CD4-positive, alpha-beta T cell (primary cell): ENCODE measurements at places on chromosomes 1 and 21.

GRCh38 chr1:206971029-206971655 is 882 bp upstream of the FCAMR start:
- no peak for DNase-seq

- no peak for DNase-seq
Observed at GRCh38 chr1:204588826-204589225, 72.6 kb downstream of the MDM4 start.

DNA sequence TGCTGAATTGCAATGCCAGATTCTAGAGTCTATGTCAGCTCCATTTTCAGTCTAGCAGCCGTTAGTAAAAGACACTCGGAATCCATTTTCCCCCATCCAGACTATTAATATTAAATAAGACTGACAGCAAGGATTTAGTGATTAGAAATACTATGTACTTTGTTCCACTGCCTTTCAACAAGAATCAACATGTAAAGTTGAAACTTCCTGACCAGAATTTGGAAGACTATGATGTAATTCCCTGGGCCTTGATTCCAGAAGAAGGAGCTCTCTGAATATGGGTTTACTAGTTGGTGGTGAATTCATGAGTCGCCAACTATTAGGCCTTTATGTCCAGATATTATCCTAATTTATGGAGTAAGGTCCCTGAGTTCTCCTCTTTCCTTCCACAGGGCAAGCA is 24.8 kb downstream of the KDM1A start:
- DNase-seq, result no peak

DNA sequence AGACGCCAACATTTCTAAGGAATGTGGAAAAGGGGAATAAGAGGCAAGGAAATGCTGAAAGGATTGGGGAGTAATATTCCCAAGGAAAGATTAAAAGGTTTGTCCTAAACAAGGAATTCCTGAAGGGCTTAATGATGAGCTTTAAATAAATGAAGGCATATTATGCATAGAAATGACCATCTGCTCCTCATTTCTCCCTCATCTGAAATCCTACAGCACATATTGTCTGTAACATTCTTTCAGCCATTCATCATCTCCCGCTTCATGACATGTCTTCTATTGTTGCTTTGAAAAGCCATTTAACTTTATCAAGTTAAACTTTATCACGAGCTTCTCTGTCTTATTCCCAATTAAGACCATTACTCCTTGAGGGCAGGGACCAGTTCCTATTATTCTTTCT is 608.7 kb upstream of the PLXNA2 start:
- DNase-seq, result no peak

GRCh38 chr1:237166593-237167101 is 124.7 kb downstream of the RYR2 start:
- no peak for DNase-seq

DNA sequence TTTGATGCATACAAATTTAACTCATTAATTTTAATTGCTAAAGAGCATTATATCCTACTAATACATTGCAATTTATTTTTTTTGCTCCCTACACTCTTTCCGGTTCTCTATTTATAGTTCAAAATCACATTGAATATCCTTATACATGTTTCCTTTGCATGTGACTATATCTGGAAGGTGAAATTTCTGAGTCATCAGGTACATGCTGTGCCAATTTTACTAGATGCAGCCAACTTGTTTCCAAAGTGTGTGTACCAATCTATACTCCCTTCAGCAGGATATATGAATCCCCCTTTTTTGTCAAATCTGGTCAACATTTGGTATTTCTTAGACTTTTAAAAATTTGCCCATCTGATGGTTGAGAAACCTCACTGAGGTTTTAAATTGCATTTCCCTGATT is 602.9 kb upstream of the CAMK1G start:
- DNase-seq, result no peak

GRCh38 chr1:38141483-38141882 is 94.9 kb upstream of the POU3F1 start:
- no peak for DNase-seq

- no peak for DNase-seq
Observed at GRCh38 chr1:30253807-30254440, 469.5 kb downstream of the MATN1 start.

- DNase-seq, result no peak
Observed at GRCh38 chr1:160326418-160326817, 16.6 kb downstream of the COPA start.

DNA sequence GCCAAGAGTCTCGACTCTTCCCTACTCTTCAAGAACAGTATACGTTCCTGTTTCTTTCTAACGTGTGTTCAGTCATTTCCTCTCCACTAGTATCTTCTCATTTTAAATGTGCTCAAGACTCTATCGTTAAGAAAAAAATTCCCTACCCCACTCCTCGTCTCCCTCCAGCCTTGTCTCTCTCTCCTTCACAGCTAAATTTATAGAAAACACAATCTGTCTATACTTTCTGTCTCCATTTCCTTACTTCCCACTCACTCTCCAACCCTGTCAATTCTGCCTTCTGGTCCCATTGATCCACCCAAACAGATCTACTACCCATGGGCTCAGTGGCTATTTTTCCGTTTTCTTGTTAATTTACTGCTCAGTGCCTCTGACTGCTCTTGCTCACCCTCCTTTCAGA is 75.3 kb downstream of the CSMD2 start:
- DNase-seq, result no peak

- no peak for DNase-seq
Observed at GRCh38 chr1:8563944-8564537, 246.1 kb downstream of the SLC45A1 start.

DNA sequence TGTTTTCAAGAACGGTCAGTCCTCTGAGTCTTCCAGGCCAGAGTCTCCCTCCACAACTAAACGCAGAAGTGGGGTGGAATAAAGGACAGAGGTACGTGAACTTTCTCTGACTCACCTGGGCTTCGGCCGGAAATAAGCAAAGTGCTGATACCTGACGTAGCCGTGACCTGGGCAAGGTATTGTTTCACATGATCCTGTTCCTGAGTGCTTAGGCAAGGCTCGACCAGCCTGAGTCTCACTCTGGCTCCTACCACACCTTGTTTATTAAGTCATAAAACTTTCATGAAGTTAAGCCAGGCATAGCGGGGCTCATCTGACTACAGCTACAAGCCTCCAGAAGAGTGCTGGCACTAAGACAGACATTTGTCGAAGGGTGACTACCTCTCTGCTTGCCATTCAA is 327.5 kb downstream of the SETD4 start:
- no peak for DNase-seq
